ENCODE measurements at places on chromosomes 13 and 19. TPM values are rescaled to one million over a fixed set of nuclear protein-coding genes. Genes with fewer than 3 reads are reported as not detected.

The NTF4 gene
- total RNA-seq = not detected

DNA sequence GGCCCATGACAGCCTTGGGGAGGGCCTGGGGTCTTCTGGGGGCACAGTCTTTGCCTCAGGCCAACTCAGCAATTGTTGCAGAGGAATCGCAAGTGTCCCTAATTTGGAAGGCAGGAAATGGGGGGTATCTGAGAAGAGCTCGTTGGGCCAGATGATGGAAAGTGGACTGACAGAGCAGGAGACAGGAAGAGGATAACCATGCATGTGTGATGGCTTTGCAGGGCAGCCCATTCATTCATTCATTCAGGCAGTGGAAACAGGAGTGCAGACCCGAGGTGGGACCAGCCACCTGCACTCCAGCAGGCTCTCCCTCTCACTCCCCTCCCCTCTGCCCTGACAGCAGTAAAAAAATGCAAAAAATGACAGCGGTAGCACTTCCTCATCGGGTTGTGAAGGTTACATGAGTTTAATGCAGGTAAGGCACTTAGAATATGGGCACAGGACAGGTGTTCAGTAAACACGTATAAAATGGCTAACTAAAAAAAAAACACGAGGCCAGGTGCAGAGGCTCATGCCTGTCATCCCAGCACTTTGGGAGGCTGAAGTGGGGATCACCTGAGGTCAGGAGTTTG, 5.0 kb upstream of the TMEM147 start:
- no peak for DNase-seq
- H3K4me1 ChIP-seq = no peaks in the 10 kb centered on the region
- H3K27me3 ChIP-seq = no peaks in the 10 kb centered on the region
- no peak overlapping the region for H3K4me3 ChIP-seq

The KLF12 gene
- total RNA-seq = 3.6 TPM

The ICAM3 gene
- 10.5 TPM for total RNA-seq

DNA sequence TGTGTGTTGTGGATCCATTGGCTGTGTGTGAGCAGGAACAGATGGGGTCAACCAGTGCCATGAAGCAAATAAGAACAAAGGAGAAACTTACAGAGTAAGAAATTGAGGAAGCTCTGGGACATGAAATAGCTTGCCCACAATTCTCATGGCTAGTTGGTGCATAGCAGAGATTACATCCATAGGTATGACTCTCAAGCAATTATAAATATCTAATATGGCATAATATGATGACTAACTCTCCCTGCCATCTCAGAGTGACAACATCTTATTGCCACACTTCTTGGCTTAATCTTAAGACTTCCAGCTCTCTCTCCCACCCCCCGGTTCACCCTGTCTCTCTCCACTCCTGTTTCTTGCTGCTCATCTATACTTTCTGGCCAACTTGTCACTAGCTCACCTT, 53.3 kb downstream of the OXGR1 start:
- no peaks in the 10 kb centered on the region for H3K4me1 ChIP-seq
- no peaks in the 10 kb centered on the region for H3K27me3 ChIP-seq
- H3K36me3 ChIP-seq = no peaks in the 10 kb centered on the region
- no peak overlapping the region for H3K4me3 ChIP-seq
- no peak for DNase-seq

GRCh38 chr19:29672933-29673336, 7.7 kb downstream of the PLEKHF1 start:
- no peaks in the 10 kb centered on the region for H3K27me3 ChIP-seq
- peak; percentile 94 for DNase-seq
- H3K27ac ChIP-seq = peak overlapping the region; percentile 70
- no peak overlapping the region for H3K4me3 ChIP-seq
- H3K4me1 ChIP-seq = peaks cover 56% of the 10 kb centered on the region

DNA sequence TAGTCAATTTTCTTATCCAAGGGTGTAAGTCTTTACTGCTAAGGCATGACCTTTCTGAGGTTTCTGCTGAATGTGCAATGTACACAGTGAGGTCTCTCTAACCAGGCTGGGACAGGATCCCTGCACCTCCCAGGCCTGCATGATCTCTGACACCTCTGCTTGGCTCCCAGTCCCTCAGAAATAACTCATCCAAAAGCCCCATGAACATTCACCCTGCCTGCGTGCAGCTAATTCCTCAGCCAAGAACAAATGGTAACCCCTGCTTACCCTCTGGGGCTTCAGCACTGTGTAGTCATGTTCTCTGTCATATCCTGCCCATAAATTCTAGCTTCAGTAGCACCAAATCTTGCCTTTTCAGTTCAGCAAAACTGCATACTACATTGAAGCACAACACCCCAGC, 1146.3 kb upstream of the MIR17HG start:
- H3K4me1 ChIP-seq = no peaks in the 10 kb centered on the region
- H3K4me3 ChIP-seq = no peak overlapping the region
- no peaks in the 10 kb centered on the region for H3K27me3 ChIP-seq
- no peaks in the 10 kb centered on the region for H3K36me3 ChIP-seq
- DNase-seq = no peak

DNA sequence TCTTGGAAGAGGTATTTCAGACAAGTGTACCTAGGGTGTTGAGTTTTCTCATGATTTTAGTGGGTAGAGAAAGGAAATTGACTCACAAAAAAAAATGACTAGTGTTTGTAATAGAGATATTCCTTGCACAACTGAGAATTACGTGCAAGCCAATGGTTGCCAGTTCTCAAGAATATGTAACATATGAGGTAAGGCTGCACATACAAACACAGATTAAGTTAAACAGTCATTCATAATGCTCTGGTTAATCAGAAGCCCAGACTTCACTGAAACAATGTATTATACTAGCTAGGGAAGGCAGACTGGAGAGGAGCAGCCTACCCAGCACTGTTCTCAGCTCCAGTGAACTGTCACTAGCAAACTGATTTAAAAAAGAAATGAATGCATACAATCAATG, 418.3 kb downstream of the DIAPH3 start:
- H3K36me3 ChIP-seq = no peaks in the 10 kb centered on the region
- no peaks in the 10 kb centered on the region for H3K27me3 ChIP-seq
- H3K4me3 ChIP-seq = no peak overlapping the region
- H3K4me1 ChIP-seq = no peaks in the 10 kb centered on the region
- DNase-seq = no peak
- H3K27ac ChIP-seq = no peak overlapping the region

DNA sequence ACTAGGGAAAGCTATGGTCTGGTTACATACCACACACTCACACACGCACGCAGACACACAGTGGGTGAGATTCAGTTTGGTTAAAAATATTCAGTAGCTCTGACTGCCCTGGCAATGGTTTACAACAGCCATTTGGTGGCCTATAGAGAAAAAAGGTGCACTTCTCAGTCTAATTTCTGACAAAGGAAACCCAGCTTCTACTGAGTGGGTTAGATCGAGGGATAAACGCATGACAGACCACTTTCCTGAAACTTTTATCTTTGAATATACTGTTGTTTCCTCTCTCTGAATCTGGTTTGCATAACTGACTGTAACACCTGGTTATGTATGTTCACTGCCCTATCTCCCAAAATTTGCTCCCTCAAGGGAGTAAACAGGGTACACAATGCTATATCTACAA, 2.5 kb downstream of the LIG4 start:
- no peak overlapping the region for H3K27ac ChIP-seq
- H3K27me3 ChIP-seq = no peaks in the 10 kb centered on the region
- no peak overlapping the region for H3K4me3 ChIP-seq

The MUC16 gene
- not detected for total RNA-seq

The PROZ gene
- total RNA-seq = not detected

The ZNF681 gene
- 1.4 TPM for total RNA-seq

GRCh38 chr13:30577401-30577852, 40.3 kb upstream of the USPL1 start:
- H3K4me1 ChIP-seq = no peaks in the 10 kb centered on the region
- no peak overlapping the region for H3K4me3 ChIP-seq
- no peaks in the 10 kb centered on the region for H3K27me3 ChIP-seq
- no peak overlapping the region for H3K27ac ChIP-seq
- DNase-seq = no peak
- no peaks in the 10 kb centered on the region for H3K36me3 ChIP-seq

The FGF9 gene
- 1.8 TPM for total RNA-seq

The CRB3 gene
- total RNA-seq = 164 TPM

GRCh38 chr19:5397804-5398692, 57.2 kb upstream of the ZNRF4 start:
- H3K27ac ChIP-seq = no peak overlapping the region
- no peaks in the 10 kb centered on the region for H3K36me3 ChIP-seq
- H3K4me1 ChIP-seq = no peaks in the 10 kb centered on the region

- no peaks in the 10 kb centered on the region for H3K36me3 ChIP-seq
- H3K27me3 ChIP-seq = no peaks in the 10 kb centered on the region
- no peak for DNase-seq
- H3K4me1 ChIP-seq = no peaks in the 10 kb centered on the region
- H3K4me3 ChIP-seq = no peak overlapping the region
Observed at GRCh38 chr13:65907666-65908525, 1322.2 kb downstream of the PCDH9 start.

GRCh38 chr13:85500696-85501256, 298.4 kb downstream of the SLITRK6 start:
- DNase-seq = no peak
- H3K27me3 ChIP-seq = no peaks in the 10 kb centered on the region
- H3K4me1 ChIP-seq = no peaks in the 10 kb centered on the region
- H3K36me3 ChIP-seq = no peaks in the 10 kb centered on the region
- no peak overlapping the region for H3K27ac ChIP-seq
- H3K4me3 ChIP-seq = no peak overlapping the region
